ENCODE measurements at places on chromosomes 3 and 15.
A peak's percentile ranks its signal among the peaks of the same experiment; 100 is the strongest.

DNA sequence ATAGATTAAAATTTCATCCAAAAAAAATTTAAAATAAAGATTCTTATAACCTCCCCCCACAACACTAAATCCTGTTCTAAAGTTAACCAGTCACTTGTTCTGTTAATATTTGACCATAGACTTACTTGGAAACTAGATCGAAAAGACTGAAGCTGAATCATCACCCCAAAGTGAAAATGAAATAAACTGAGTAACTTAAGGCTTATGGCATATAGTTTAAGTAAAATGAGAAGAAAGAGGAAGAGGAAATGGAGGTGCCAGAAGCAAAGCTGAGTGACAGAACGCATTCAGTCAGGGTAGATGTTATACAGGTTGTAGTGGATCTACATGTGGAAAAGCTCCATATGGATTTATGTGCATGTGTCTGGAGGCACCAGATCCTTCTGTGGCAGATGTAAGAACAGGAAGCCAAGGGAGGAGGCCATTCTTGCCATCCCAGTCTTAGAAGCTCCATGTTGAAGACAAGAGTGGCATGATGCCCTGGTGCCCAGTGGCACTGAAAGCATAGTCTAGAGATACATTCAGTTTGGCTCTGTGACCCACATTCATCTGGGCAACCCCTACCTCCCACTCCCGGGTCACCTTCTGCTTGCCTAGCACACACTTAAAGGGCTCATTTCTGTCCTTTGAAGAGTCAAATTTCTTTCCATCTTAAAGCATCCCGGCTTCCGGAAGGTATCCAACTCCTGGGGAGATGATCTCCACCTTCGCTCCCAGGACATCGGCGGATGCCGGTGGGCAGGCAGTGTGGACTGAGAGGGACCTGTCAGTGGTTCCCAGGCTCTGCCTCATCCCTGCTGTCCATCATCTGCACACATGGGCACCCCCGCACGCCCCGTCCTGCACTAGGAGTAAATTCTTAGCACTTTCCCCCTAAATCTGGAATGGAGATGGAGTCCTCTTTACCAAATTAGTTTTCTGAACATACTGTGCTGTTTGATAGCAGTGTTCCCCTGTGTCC, 90.8 kb downstream of the NEO1 start:
- DNase-seq, result no peak

DNA sequence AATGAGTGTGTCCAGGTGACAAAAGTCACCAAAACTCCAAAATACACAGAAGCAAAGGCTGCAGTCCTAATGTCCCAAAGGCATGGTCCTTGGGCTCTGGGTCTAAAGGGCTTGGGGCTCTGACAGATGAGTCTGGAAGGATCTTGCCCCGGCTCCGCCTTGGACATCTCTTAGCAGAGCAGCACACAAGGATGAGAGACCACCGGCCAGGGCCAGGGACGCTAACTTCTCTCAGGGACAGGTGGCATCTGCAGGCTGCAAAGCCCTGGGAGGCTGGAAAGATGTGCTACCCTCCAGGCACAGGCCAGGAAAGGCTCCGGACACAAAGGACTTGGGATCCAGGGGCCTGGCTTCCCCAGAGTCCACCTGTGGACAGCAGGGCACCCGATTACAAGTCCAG, 14.1 kb upstream of the SHISA5 start:
- no peak for DNase-seq

DNA sequence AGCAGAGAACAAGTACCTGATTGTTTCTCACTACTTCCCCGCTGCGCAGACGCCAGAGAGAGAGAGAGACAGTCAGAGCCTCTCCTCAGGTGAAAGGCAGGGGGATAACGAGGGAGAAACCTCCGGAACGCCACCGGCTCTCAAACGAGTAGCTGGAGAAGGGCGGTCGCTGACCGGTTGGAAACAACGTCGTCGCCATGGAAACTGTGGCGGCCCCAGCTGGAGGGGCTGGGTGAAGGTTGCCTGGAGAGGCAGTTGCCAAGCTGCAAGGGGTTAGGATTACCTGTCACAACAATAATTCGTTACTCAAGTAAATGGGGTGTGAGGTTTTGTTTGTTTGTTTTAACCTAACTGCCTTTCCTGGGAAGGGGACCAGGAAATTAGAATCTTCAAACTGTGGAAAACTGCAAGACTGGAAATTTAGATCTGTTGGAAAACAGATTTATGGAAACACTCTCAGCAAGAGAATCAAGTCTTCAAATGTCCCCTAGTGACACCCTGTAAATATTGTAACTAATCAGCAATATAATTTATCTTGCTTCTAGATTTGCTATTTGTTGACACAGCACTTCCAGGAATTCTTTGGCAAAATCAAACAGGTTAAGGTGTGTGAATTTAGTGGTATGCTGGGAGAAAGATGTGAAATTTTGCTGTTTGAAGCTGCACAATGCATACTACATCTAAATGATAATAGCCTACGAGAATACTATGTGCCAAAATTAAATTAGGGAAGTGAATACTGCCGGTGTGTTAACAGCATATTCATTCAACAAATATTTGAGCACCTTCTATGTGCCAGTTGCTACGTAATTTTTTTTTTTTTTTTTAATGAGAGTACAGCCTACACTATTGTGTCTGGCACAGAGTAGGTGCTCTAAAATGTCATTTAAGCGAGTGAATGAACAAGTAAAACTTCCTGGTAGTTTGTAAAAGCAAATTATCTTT, at the start of gene DNAH12:
Gene DNAH12, minus strand, starts transcription at position 164 of the 945 bp plus-strand sequence. CDS start 1,474 bp downstream, outside the sequence.
- DNase-seq, result peak; percentile 35

- no peak for DNase-seq
Measured at GRCh38 chr3:114450008-114450596, 156.3 kb downstream of the TIGIT start.

DNA sequence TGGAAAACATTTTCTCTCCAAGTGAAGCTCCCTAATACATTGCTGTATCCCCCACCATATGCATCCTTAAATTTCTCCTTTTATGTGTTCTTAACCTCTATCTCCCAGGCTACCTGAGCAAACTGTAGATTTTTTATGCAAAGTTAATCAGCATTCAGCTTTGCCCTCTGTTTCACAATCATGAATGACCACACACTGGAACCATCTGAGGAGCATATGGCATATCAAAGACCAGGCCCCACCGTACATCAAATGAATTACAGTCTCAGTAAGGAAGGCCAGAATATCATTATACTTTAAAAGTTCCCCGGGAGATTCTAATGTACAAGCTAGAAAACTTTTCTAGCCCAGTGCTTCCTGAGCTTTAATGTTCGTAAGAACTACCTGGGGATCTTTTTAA, 115.5 kb upstream of the NECTIN3 start:
- DNase-seq, result no peak

- no peak for DNase-seq
Measured at GRCh38 chr3:36906504-36907149, 38.2 kb downstream of the TRANK1 start.

GRCh38 chr15:97153356-97153965, 807.0 kb upstream of the ARRDC4 start:
- DNase-seq, result no peak

DNA sequence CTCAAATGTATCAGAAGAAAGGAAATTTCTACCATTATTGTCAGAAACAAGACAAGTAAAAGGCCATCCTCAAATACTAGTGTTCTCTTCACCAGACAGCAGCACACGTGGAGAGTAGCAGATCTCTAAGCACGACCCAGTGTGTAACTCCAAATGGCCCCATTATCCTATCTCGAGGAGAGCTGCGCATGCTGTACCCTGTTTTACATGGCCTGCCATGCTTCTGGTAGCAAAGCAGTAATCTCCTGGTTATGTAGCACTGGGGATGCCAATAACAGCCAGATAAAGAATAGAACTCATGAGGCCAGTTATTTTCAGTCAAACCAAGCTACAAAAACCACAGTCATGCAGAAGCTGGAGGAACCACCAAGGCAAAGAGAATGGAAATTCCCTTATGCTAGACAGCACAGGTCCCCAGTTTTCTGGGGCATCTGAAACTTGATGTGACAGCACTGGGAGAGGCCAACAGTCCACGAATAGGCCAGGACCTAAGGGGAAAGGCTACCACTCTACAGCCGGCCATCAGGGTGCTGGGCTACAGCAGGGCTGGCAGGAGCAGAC, 73.0 kb downstream of the LIPC start:
- DNase-seq, result no peak

- DNase-seq, result no peak
Measured at GRCh38 chr15:77004189-77004588, 9.3 kb downstream of the PSTPIP1 start.

DNA sequence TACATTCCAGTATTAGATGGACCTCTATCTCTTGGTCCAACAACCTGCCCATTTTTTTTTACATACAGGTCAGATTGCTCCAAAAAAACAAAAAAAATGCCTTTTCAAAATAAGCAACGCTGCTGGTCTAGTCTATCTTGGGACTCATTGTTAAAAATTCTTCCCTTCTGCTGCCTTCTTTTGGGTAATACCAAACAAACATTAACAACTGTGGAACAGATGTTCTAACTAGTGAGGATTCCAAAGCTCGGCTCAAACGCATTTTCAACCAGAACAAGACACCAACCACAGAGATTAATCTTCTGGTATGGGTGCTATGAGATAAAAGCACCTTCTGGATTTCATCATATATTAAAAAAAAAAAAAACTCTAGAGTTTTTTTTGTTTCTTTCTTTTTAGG, 24.7 kb downstream of the ARHGAP31 start:
- DNase-seq, result no peak

Data from urinary bladder (tissue), 4 donors.